Substantia nigra (tissue), 51 donors: ENCODE measurements at places on chromosomes 5 and 9.

DNA sequence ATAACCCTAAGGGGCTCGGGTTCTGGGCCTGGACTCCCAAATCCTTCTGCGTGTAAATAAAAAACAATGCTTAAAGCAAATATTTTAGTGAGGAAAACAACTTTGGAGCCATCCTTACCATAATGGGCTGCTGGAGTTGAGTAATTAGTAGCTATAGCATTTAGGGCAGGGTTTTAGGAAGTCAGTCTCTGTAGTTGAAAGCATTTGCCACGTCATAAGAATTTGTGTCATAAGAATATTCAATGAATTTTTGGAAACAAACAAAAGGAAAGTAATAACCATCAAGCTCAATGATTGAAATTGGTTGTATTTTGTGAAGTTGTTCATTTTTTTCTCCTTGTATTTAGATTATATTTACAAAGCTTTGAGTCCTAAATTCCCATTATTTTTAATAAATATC lies 114.8 kb upstream of the ELL2 start:
- no peak for DNase-seq

GRCh38 chr5:67003935-67004729 lies 192.5 kb downstream of the CD180 start:
- DNase-seq: peak; percentile 51

- no peak for DNase-seq
Measured at GRCh38 chr5:171797543-171797942, 11.9 kb downstream of the SMIM23 start.

GRCh38 chr5:180642181-180642775 lies 7.1 kb downstream of the FLT4 start:
- no peak for DNase-seq

DNA sequence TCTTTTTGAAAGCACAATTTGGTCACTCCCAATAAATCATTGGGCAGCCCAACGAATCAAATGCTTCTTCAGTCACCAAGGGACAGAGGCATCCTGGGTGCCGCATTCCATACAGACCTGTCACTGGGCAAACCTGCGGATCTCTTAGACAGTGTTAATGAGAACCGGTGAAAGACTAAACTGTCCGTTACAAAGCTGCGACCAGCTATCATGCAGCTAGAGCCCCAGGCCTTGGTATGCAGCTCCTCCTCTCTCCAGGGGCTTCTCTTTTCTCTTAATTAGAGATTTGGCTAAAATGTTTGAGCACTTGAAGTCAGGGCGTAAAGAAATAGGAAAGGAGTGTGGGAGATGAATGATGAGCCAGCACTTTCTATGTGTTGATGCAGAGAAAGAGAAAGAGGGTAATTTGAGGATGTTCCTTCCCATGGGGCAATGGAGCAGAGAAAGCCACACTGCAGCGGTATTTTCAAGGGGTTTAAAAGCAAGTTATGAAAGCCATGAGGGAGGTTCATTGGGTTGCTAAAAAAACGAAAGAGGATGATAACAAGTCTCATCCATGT lies 175.3 kb downstream of the RFK start:
- DNase-seq: no peak

DNA sequence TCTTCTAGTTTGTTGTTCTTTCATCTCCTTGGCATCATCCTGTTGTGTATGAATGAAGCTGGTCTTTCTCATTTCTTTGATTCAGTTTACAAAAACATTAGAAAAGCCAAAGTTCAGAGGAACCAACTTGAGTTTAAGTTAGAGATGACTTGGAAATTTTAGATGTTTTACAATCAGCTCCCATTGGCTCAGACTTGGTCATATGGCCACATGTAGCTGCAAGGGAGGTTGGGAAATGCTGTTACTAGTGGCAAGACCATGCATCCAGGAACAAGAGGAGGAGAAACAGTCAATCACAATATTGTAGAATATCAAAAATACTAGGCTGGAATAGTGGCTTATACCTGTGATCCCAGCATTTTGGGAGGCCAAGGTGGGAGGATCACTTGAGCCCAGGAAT lies 19.5 kb downstream of the CARD6 start:
- no peak for DNase-seq

DNA sequence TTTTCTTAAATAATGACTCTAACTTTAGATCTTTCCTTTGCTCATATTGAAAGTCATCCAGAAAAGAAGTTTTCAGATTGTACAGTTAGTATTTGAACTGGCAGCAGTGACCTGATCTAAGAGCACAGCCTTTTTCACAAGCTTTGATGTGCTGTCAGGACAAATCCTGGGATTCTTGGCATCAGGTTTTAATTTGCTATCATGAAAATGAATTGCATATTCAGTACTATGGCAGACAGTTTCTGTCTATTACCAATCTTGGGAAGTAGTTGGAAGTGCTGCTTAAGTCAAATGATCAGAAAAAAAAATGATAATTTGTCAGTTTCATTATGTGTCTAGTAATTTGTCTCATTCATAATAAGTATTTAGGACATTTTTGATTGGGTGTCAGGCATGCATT lies 925.6 kb upstream of the ARRDC3 start:
- DNase-seq: no peak

GRCh38 chr9:83622433-83622938 lies 457 bp upstream of the IDNK start:
- DNase-seq: no peak

GRCh38 chr9:76580820-76581219 lies 121.8 kb downstream of the GCNT1 start:
- DNase-seq: no peak

DNA sequence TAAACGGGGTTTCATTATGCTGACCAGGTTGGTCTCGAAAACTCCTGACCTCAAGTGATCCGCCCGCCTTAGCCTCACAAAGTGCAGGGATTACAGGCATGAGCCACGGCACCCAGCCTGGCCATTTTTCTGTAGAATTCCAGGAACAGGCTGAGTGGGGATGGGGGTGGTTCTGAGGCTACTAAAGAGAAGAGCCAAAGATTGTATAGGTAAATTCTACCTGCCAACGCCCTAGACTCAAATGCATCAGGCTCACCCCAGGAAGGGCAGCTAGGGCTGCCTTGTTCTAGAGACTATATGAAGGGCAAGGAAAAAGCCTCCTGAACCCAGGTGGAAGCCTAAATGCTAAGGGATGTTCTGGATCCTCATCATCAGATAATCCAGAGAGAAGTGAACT lies 1.6 kb upstream of the C5orf52 start:
- no peak for DNase-seq

GRCh38 chr9:75866273-75866871 lies 24.1 kb upstream of the PCSK5 start:
- DNase-seq: no peak

- no peak for DNase-seq
Measured at GRCh38 chr5:157857816-157858526, 974 bp downstream of the CLINT1 start.

GRCh38 chr9:29311221-29311620 lies 1737.9 kb upstream of the C9orf72 start:
- DNase-seq: no peak

GRCh38 chr9:115132648-115133047 lies 14.7 kb upstream of the TNC start:
- no peak for DNase-seq

GRCh38 chr5:59360130-59360555 lies 533.4 kb downstream of the PDE4D start:
- DNase-seq: no peak

DNA sequence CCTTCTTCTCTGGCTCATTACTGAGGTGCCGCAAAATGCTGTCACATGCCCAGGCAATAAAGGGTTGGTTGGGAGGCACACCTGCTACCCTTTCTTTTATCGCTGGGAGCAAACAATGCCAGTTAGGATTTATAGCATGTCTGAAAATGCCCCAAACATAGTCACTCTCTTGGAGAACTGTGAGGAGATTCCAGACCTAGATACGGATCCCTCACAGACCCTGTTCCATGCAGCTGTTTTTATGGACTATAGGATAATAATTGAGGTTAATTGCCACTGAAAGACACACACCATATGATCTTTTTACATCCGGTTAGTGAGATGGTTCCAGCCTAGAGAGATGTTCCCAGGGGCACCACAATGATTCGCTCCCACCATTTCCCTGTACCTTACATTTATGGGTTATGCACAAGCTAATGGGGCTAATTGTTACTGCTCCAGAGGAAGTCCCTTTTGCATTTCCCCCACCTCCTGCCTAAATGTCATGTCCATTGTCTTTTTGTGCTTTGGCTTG lies 318.1 kb downstream of the PIK3R1 start:
- DNase-seq: no peak

GRCh38 chr5:50749181-50749580 lies 82.7 kb downstream of the PARP8 start:
- DNase-seq: no peak
